ENCODE measurements at places on chromosomes 6 and 20. TPM values are rescaled to one million over a fixed set of nuclear protein-coding genes. Genes with fewer than 3 reads are reported as not detected.

- no peak for DNase-seq
Measured at GRCh38 chr20:59785986-59786795, 147.2 kb downstream of the SYCP2 start.

DNA sequence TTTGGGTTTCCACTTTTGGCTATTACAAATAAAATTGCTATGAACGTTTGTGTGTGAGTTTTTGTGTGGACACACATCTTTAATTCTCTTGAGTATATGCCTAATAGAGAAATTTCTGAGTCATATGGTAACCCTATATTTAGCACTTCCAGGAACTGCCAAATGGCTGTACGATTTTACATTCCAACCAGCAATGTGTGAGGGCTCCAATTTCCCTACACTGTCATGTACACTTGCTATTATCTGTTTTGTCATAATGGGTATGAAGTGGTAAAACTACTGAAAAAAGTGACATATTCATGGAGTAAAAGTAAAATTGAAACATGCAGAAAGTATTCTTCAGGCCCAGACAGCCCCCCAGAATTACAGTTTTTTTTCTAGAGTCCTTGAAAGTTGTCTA lies 59.6 kb upstream of the ESR1 start:
- DNase-seq, result no peak

GRCh38 chr6:99282479-99283062 lies 66.9 kb downstream of the FAXC start:
- no peak for DNase-seq

DNA sequence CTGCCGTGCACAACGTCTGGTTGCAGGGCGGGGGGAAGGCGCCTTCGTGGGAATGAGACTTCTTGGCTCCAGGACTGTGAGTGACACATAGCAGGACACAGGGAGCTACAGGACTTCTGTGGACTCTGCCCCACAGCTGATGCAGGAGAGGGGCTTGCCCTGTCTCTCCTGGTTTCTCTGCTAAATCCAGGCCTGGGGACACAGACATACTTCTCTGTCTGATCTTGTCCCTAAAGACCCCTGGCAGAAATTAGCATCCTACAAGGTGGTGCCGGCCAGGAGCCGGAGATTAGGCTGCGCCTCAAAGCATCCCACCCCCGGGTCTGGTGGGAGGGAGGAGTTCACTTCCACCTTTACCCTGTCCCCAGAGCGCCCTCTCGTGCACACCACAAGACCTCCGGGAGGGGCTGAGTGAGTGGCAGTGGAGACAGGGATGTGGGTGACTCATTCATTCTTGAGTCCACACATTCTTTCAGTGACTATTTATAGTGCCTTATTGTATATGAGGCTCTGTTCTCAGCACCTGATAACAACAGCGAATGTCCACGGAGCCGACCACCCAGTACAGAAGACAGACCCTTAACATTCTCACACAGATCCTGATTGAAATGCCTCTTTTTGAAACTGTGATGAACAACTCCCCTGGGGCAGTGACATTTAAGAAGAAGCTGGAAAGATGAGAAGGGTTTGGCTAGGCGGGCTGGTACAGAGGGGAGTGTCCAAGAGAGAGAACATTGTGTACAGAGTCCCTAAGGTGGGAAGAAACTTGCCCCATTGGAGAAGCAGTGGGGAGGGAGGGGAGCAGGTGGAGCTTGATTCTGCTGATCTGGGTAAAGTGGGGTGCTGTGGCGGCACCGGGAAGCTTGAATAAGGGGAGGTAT lies 39.0 kb downstream of the GMPR start:
- no peak for DNase-seq

DNA sequence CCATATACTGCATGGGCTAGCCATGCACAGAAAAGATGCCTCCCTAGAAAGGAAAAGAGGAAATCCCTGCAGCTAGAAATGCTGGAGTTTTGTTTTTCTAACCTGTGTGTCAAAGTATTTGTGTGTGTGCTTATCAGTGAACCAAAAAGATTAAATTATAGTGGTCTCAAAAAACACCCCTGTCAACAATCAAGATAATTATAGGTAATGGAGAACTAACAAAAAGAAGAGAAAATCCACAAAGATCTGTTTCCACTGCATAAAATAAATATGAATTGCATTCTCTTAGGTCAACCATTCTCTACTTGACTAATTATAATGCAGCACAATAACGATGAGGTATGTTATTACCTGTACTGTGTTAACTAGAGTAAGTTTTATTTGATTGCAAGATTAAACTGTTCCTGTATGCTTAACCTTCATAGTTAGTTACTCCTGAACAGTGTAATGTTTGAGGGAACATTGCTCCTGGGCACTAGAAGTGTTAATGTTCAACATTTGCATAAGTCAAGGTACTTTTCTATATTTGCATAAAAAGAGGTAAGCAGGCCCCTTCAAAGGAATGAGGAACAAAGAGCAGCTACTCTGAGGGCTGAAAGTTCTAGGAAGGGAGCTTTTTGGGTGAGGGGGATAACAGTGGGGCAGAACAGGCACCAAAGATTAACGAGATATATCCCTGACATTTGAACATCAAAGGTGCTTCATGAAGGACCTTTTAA lies 212.1 kb downstream of the BTBD9 start:
- no peak for DNase-seq

DNA sequence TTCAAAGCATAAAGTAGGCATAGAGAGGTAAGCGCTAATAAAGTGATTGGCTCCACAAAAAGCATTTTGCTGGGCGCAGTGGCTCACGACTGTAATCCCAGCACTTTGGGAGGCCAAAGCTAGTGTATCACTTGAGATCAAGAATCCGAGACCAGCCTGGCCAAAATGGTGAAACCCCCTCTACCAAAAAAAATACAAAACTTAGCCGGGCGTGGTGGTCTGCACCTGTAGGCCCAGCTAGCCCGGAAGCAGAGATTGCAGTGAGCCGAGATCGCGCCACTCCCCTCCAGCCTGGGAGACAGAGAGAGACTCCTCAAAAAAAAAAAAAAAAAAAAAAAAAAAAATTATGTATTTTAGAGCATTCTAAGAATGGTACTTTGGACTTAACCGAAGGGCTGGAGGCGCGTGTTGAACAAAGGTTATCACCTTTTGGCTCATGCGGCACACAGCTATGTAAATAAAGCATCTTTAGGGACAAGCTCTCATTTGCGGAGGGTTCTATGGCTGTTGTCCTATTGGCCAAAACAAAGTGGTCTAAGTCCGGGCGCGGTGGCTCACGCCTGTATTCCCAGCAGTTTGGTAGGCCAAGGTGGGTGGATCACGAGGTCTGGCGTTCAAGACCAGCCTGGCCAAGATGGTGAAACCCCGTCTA lies 17.4 kb downstream of the HFE start:
- DNase-seq, result no peak

- DNase-seq, result no peak
Measured at GRCh38 chr6:67875877-67876383, 759.2 kb upstream of the ADGRB3 start.

DNA sequence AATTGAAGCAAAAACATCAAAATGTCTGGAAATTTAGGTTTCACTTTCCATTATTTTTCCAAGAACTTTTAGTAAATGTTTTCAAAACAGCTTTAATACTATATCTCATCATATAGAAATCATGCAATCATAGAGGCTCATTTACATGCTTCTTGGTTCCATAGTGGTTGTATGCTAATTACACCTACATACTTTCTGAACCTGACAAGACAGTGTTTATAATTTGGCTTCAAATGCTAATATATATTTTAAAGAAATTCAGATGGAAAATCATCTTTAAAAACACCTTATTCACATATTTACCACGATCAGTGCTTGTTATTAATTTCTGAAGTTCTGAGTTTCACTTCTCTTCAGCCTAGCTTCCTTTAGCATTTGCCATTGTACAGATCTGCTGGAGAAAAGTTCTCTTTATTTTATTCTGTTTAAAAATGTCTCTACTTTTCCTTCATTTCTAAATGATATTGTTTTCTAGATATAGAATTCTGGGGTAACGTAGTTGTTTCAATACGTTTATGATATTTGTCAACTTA lies 89.9 kb downstream of the PLCB1 start:
- DNase-seq, result no peak

- no peak for DNase-seq
Measured at GRCh38 chr6:36469148-36469661, 26.4 kb downstream of the KCTD20 start.

- no peak for DNase-seq
Measured at GRCh38 chr6:5656226-5656625, 350.5 kb downstream of the NRN1 start.

GRCh38 chr6:110950440-110950839 lies 8.1 kb upstream of the GTF3C6 start:
- no peak for DNase-seq

GRCh38 chr6:35735452-35735851 lies 1.4 kb upstream of the ARMC12 start:
- DNase-seq, result no peak

DNA sequence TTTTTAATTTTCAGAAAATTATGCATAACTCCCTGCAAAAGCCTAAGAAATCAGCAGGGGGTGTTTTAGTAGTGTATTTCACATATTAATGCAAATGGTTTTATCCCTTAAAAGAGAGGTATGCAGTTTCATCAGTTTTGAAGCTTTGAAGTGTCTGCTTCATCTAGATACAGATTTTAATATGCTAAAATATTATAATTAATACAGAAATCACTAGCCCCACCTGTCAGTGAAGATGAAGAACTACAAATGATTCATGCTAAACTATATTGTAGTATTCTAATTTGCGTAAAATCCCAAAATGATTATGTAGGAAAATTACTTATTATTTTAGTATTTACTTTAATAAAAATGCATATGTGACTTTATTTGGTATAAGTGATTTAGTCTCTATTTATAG lies 2.9 kb upstream of the TFB1M start:
- DNase-seq, result no peak

DNA sequence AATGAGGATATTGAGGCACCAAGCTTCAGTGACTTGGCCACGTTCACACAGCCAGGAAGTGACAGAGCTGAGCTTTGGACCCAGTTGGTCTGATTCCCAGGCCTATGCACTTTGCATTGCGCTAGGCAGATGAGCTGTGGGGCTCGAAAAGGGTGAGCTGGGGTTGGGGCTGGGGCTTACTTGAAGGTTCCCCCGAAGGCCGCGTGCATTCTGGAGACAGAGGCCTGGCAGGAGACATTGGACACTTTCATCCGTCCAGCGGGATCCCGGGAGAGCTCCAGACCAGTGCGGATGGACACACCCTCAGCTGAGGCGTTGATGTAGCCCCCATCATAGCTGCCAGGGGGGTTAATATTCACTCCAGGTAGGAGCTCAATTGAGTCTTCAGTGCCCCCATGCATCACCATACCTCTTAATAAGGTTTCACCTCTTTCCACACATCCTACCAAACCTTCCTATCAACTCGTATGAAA lies 2.6 kb downstream of the PLTP start:
- no peak for DNase-seq

GRCh38 chr6:125747589-125748405 lies 1.6 kb upstream of the HEY2 start:
- DNase-seq, result peak; percentile 16

DNA sequence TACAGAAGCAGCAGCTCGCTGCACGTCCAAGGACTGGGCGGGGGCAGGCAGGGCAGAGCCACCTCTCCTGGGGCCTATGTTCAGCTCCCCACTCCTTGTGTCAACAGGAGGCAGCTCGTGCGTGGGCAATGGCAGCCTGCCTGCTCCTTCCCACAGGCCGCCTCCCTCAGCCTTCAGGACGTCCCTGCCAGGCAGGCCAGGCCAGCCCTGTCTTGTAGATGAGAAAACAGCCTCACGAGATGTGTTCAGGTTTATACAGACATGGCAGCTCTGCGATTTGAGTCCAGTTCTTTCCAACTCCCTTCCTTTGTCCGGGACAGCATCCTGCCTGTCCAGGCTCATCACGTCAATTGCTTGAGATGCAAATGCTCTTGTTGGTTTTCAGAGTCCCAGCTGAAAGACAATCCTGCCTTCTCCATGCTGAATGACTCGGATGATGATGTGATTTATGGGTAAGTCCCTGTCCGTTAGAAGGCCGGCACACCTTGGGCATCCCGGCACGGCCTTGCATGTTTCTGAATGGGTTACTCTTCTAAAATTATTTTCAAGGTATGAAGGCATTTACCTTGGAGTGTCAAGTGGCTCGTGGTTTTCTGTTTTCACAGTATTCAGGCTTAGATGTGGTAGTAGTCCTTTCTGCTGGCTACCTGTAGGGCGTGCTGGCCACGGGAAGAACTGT lies 13.5 kb downstream of the DYNLT1 start:
- peak; percentile 38 for DNase-seq

GRCh38 chr20:50274570-50275430 lies 84.2 kb downstream of the CEBPB start:
- DNase-seq, result no peak

GRCh38 chr6:151067684-151068596 lies 171.8 kb upstream of the AKAP12 start:
- DNase-seq, result no peak

- no peak for DNase-seq
Measured at GRCh38 chr6:93989630-93990029, 570.3 kb upstream of the EPHA7 start.

GRCh38 chr6:42914546-42914945 lies 1.3 kb upstream of the PTCRA start:
- no peak for DNase-seq

GRCh38 chr6:53195048-53195447 lies 46.4 kb upstream of the GCM1 start:
- no peak for DNase-seq

GRCh38 chr6:132464538-132465256 lies 48.2 kb downstream of the STX7 start:
- no peak for DNase-seq

GRCh38 chr6:42618686-42619085 lies 54.9 kb downstream of the UBR2 start:
- DNase-seq, result no peak

DNA sequence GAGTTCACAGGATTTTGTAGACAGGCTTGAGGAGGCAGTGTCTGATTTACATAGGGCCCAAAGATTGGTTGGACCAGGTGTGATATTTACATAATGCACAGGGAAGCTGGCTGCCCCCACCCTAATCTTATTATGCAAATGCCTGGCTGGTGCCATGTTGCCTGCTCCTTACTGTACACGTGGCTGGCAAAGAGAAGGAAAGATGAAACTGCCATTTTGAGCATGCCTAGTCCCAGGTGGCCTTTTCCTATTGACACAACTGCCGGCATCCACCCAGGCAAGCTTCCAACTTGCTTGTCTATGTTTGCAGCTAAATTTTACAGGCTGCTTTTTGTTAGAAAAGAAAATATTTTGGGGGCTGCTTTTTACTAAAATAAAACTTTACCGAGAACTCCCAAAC lies 174.6 kb downstream of the LMBRD1 start:
- DNase-seq, result no peak

- no peak for DNase-seq
Measured at GRCh38 chr6:27026361-27026760, 221.1 kb upstream of the PRSS16 start.

The STX11 gene
- total RNA-seq, result 2.4 TPM

The EPB41L1 gene
- 0.44 TPM for total RNA-seq

The HLA-DQB1 gene
- total RNA-seq, result 17.0 TPM

The SLC22A16 gene
- not detected for total RNA-seq

The TBXT gene
- not detected for total RNA-seq

The PPIL6 gene
- 1.3 TPM for total RNA-seq

The SLC32A1 gene
- total RNA-seq, result not detected

The FLRT3 gene
- not detected for total RNA-seq

The GPX5 gene
- total RNA-seq, result not detected

The SDCBP2 gene
- 2.7 TPM for total RNA-seq

The DSE gene
- total RNA-seq, result 9.3 TPM

The ACSS1 gene
- 56.7 TPM for total RNA-seq

The TMEM170B gene
- 4.1 TPM for total RNA-seq

The BCAS1 gene
- total RNA-seq, result not detected

The PRL gene
- total RNA-seq, result 0.57 TPM

The NEURL2 gene
- total RNA-seq, result 5.9 TPM

The MDFI gene
- total RNA-seq, result not detected
